ENCODE measurements at places on chromosomes 13 and 19. TPM values are rescaled to one million over a fixed set of nuclear protein-coding genes. Genes with fewer than 3 reads are reported as not detected.
A peak's percentile ranks its signal among the peaks of the same experiment; 100 is the strongest.

Gene TEX29
- not detected for total RNA-seq

Gene FUT2
- total RNA-seq: 5.6 TPM

Gene ZNF320
- 20.6 TPM for total RNA-seq

Gene ZNF888
- total RNA-seq: 8.3 TPM

Gene NTN5
- 0.82 TPM for total RNA-seq

Gene CGB3
- not detected for total RNA-seq

Gene HNRNPUL1
- 166 TPM for total RNA-seq

Gene SMIM17
- 0.19 TPM for total RNA-seq

Gene PGLYRP2
- not detected for total RNA-seq

Gene IGFL3
- total RNA-seq: not detected

Gene PRTN3
- 2.4 TPM for total RNA-seq

Gene TUBA3C
- total RNA-seq: not detected

Gene RFX2
- 5.2 TPM for total RNA-seq

Gene TLE6
- 0.70 TPM for total RNA-seq

DNA sequence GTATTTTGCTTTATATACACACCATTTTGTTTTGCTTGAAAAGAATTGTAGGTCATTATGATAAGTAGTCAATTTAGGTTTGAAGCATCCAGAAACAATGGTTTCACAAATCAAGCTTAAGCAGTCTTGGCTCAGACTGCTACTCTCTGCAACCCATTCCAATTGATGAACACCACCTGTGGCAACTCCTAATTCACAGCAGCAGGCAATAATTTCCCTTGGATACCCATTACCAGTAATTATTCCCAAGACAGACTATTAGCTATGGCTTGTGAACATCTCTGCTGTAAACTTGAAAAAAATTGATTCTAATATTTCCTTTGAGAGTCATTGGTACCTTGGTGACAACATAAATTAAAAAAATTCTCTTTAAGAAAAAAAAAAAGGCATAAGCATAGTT is 299.3 kb upstream of the SLITRK6 start:
- no peak overlapping the region for H3K4me3 ChIP-seq
- H3K4me1 ChIP-seq: no peaks in the 10 kb centered on the region
- H3K27ac ChIP-seq: no peak overlapping the region
- no peaks in the 10 kb centered on the region for H3K36me3 ChIP-seq

DNA sequence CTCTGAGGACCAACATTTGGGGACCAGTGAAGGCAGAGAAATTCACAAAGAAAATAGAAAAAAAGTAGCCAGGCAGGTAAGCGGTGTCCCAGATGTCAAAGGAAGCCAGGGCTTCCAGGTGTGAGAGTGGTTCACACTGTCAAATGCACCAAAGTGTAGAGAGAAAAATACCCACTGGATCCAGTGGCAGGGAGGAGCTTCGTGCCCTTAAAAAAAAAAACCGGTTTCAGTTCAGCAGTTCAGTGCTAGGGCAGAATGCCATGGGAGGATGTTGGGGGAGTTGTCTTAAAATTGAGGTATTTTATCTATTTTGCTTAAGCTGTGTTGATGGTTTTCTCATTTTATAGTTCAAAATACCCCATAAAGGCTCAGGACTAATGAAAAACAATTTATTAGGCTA is 47.8 kb upstream of the C1QTNF9 start:
- H3K27me3 ChIP-seq: no peaks in the 10 kb centered on the region
- no peaks in the 10 kb centered on the region for H3K36me3 ChIP-seq
- no peak overlapping the region for H3K27ac ChIP-seq
- no peak for DNase-seq

- H3K27ac ChIP-seq: no peak overlapping the region
- no peaks in the 10 kb centered on the region for H3K27me3 ChIP-seq
- no peaks in the 10 kb centered on the region for H3K4me1 ChIP-seq
- no peak overlapping the region for H3K4me3 ChIP-seq
- DNase-seq: no peak
Observed at GRCh38 chr19:57757941-57758340, 11.3 kb downstream of the ZNF776 start.

DNA sequence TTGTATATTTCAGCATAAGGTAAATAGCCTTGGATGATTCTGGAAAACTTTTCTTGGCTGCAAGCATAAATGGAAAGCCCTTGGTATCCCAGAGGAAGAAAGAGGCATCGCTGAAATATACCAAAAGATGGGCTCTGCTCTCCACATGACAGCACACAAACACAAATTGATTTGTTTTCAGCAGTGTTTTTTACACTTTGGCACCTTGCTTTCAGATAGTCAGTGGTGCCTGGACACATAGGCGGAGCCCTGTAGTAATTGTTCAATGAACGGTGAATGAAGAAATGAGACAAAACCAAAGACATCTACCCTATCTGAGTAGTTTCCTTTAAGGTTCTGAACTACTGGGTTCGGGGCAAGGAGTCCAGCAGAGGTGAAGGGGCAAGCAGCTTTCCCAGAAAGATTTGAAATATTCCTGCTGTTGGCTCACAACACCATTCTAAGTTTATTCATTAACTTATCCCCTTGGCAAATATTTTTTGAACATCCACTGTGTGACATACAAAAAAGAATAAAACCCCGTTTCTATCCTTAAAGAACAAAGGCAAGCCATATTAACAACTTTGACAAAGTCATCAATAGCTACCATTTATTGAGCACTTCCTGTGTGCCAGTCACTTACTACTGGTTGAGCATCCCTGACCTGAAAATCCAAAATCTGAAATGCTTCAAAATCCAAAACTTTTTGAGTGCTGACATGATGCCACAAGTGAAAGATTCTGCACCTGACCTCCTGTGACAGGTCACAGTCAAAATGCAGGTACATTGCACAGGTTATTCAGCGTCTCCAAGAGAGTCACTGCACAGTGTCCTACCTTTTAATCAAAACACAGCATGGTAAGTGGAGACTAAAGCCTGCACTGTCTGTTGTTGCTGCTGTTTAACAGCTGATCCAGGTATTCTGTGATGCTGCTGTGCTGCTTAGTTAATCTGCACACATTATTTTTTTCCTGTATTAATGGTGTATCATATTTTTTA is 238.1 kb downstream of the DCLK1 start:
- no peak for DNase-seq
- peaks cover 6% of the 10 kb centered on the region for H3K4me1 ChIP-seq
- H3K27ac ChIP-seq: no peak overlapping the region
- no peak overlapping the region for H3K4me3 ChIP-seq

DNA sequence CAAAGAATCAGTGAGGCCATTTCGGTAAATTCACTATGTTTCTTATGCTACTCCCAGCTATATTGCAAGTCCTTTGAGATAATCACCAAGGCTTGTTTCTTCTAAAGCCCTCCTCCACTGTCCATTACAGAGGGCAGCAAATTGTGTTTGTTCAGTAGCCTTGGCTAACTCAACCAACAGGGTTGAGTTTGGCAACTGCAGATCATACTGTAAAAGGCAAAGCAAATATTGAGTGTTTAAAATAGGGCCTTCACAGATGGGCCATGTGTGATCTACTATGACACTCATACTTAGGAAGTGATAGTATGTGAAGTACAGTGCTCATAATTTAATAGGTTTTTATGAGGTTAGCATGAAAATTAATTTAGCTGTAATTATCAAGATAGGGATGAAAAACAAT is 171.3 kb downstream of the DACH1 start:
- no peaks in the 10 kb centered on the region for H3K27me3 ChIP-seq
- no peaks in the 10 kb centered on the region for H3K36me3 ChIP-seq
- 0 out of 2 replicates have a peak, but pooled peaks cover 4% of the 10 kb centered on the region for H3K4me1 ChIP-seq

- no peak overlapping the region for H3K4me3 ChIP-seq
- peak; percentile 94 for DNase-seq
- H3K36me3 ChIP-seq: no peaks in the 10 kb centered on the region
- H3K27me3 ChIP-seq: no peaks in the 10 kb centered on the region
- H3K4me1 ChIP-seq: 0 out of 2 replicates have a peak, but pooled peaks cover 2% of the 10 kb centered on the region
Observed at GRCh38 chr19:45125975-45126493, 33.1 kb downstream of the PPP1R37 start.

DNA sequence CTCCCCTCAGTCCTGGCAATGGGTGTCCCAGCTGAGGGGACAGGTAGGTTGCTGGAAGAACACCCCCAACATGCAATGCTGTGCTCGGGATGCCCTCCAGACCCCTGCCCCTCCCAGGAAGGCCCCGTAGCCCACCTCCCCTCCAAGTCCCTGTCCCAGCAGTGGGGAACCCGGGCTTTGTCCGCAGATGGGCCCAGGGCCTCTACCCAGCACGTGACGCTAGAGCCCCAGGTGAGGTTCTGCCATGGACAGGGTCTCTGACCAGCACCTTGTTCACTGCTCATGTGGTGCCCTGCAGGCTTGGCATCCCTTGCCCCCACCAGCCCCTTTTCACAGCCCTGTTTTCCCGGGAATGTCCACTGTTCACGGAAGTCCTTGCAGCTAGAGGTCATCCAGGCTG is 220.0 kb upstream of the SGCG start:
- H3K4me3 ChIP-seq: no peak overlapping the region
- no peaks in the 10 kb centered on the region for H3K27me3 ChIP-seq
- H3K27ac ChIP-seq: no peak overlapping the region
- no peaks in the 10 kb centered on the region for H3K4me1 ChIP-seq
- no peak for DNase-seq

- H3K4me3 ChIP-seq: no peak overlapping the region
- H3K36me3 ChIP-seq: peaks cover 6% of the 10 kb centered on the region
- peaks cover 10% of the 10 kb centered on the region for H3K4me1 ChIP-seq
- H3K27me3 ChIP-seq: no peaks in the 10 kb centered on the region
Observed at GRCh38 chr19:11446652-11447301, 11.3 kb downstream of the PRKCSH start.

DNA sequence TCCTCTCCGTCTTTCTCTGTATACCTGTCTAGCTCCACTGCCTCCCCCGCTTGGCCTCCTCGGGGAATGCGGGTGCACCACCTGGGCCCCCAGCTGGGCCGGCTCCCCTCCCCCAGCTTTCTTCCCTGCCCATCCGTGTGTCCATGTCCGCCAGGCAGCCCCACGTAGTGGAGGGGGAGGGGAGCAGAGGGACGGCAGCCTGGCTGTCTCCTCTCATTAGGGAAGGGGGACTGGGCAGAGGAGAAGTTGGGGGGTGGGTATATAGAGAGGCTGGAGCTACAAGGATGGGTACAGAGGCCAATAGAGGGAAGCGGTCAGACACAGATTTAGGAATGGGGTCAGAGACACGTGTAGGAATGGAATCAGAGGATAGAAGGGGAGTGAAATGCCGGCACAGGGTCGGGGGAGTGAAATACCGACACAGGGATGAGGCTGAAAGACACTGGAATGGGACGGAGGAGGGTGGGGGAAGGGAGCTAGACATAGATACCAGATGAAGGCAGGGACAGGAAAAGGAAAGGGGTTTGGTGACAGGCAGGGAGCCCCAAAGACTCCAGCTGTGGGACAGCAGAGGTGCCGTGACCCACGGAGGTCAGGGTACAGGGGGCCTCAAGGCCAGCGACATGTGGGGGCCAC is 2.8 kb downstream of the NECTIN2 start:
- H3K27me3 ChIP-seq: no peaks in the 10 kb centered on the region
- H3K27ac ChIP-seq: peak overlapping the region; percentile 100
- H3K4me1 ChIP-seq: peaks cover 25% of the 10 kb centered on the region

GRCh38 chr19:44002212-44002565 is 568 bp upstream of the ZNF230 start:
- no peaks in the 10 kb centered on the region for H3K36me3 ChIP-seq
- no peak overlapping the region for H3K27ac ChIP-seq
- no peak for DNase-seq
- peak overlapping the region; percentile 67 for H3K4me3 ChIP-seq
- H3K27me3 ChIP-seq: no peaks in the 10 kb centered on the region

GRCh38 chr13:66640231-66640630 is 589.9 kb downstream of the PCDH9 start:
- H3K27me3 ChIP-seq: no peaks in the 10 kb centered on the region
- H3K4me3 ChIP-seq: no peak overlapping the region
- no peaks in the 10 kb centered on the region for H3K36me3 ChIP-seq

DNA sequence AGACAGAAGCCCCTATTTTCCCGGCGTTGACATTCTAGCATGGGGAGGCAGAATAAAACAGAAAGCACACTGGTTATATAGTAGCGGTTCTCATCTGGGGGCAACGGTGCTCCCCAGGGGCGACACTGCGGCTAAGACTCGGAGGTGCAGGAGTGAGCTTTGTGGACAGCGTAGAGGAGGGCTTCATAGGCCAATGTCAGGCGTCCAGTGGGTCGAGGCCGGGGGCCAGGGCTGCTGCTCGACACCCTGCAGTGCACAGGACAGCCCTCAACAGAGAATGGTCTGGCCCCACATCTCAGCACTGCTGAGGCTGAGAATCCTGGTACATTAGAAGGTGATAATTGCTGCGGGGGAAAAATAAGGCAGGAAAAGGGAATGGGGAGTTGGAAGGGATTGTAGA is 1.5 kb downstream of the ZNF628 start:
- H3K27ac ChIP-seq: no peak overlapping the region
- H3K36me3 ChIP-seq: no peaks in the 10 kb centered on the region
- H3K4me1 ChIP-seq: peaks cover 12% of the 10 kb centered on the region
- no peaks in the 10 kb centered on the region for H3K27me3 ChIP-seq
- DNase-seq: no peak
- H3K4me3 ChIP-seq: no peak overlapping the region

DNA sequence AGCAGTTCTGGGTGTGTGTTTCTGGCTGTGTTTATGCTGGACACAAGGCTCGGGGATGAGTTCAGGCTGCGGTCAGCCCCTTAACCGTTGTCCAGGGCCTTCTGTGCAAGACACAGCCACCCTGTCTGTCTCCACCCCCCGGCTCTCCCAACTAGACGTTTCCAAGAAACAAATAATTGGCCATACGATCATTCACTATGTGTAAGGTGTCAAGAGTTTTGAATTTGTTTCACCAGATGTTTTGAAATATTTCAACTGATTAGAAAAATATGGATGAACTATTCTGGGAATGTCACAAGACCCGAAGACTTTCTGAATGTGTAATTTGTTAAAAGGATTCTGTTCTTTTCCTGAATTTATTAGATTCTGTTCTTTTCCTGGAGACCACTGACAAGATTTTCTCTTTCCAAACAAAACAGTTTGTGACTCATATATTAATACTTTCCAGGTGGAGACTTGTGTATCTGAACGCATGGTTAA is 318.2 kb downstream of the MYO16 start:
- H3K27ac ChIP-seq: no peak overlapping the region
- no peaks in the 10 kb centered on the region for H3K27me3 ChIP-seq
- H3K4me3 ChIP-seq: no peak overlapping the region

GRCh38 chr19:20276011-20276731 is 109.2 kb downstream of the ZNF486 start:
- peaks cover 4% of the 10 kb centered on the region for H3K4me1 ChIP-seq
- no peak overlapping the region for H3K4me3 ChIP-seq
- no peaks in the 10 kb centered on the region for H3K36me3 ChIP-seq
- no peak overlapping the region for H3K27ac ChIP-seq
- no peak for DNase-seq
- no peaks in the 10 kb centered on the region for H3K27me3 ChIP-seq

GRCh38 chr19:40702337-40703012 is 12.0 kb upstream of the NUMBL start:
- no peak overlapping the region for H3K4me3 ChIP-seq
- H3K27me3 ChIP-seq: no peaks in the 10 kb centered on the region
- 0 out of 2 replicates have a peak, but pooled peaks cover 3% of the 10 kb centered on the region for H3K36me3 ChIP-seq
- 0 out of 2 replicates have a peak, but pooled peaks cover 3% of the 10 kb centered on the region for H3K4me1 ChIP-seq
- DNase-seq: peak; percentile 82

- H3K27ac ChIP-seq: peak overlapping the region; percentile 100
- H3K4me1 ChIP-seq: peaks cover 36% of the 10 kb centered on the region
- no peaks in the 10 kb centered on the region for H3K27me3 ChIP-seq
- peaks cover 34% of the 10 kb centered on the region for H3K36me3 ChIP-seq
Observed at GRCh38 chr19:39430675-39431593, 4.8 kb downstream of the RPS16 start.

- H3K4me1 ChIP-seq: 0 out of 2 replicates have a peak, but pooled peaks cover 6% of the 10 kb centered on the region
- H3K27me3 ChIP-seq: no peaks in the 10 kb centered on the region
- DNase-seq: peak; percentile 59
- H3K27ac ChIP-seq: peak overlapping the region; percentile 51
Observed at GRCh38 chr13:48505012-48505411, 27.9 kb downstream of the RCBTB2 start.

- H3K27ac ChIP-seq: no peak overlapping the region
- no peaks in the 10 kb centered on the region for H3K4me1 ChIP-seq
- no peak for DNase-seq
- no peaks in the 10 kb centered on the region for H3K27me3 ChIP-seq
- H3K36me3 ChIP-seq: 0 out of 2 replicates have a peak, but pooled peaks cover 7% of the 10 kb centered on the region
Observed at GRCh38 chr13:100451923-100452322, 136.7 kb downstream of the GGACT start.

Data from GM23338 (cell line).